ENCODE measurements at places on chromosomes 12 and 14. TPM values are rescaled to one million over a fixed set of nuclear protein-coding genes. Genes with fewer than 3 reads are reported as not detected.

Gene RPGRIP1
- total RNA-seq, result 0.38 TPM

Gene SMOC1
- 5.4 TPM for total RNA-seq

Gene CELA1
- total RNA-seq, result not detected

DNA sequence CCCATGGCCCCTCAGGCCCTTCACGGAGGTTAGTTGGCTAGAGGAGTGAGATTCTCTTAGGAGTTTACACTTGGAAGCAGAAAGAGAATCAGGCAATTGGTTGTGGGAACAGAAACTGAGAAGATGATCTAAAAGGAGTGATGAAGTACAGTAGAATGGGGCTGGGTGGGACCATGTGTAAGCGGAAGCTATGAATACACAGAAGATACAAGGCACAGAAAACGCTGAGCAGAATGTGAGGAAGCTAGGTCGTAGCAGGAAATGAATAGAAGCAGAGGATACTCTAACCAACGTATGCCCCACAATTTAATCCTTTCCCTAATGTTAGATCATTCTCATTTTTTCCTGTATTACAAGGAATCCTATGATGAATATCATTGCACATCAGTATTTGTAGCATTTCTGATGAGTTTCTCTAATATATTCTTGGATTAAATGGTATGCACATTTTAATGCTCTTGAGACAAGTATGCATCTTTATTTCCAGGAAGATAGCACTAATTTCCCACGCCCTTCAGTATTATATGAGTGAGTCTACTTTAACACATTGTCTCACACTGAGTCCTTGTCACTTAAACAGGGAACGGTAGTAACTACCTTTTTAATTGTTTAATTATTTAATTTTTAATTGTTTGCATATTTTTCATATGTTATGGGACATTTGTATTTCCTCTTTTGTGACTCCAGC is 273.2 kb downstream of the APAF1 start:
- DNase-seq, result no peak

- DNase-seq, result no peak
Observed at GRCh38 chr14:96627811-96628775, 125.9 kb downstream of the PAPOLA start.

GRCh38 chr12:24118668-24119067 is 169.2 kb upstream of the SOX5 start:
- DNase-seq, result no peak

DNA sequence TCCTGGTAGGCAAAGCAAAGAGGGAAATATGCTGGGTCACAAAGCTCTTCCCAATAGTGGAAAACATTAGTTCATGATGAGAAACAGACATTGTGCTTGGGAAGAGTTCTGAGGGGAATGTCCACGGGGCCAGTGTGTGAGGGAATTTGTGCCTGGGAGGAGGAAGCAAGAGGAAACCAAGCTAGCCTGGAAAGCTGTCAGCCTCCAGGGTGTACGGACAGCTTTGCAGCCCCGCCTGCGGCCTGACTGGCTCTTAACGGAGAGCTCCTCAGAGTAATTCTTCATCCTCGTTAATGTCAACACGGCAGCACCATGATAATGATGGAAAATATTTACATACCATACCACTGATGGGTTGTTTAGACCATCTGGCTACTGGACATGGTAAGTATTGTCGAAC is 32.4 kb downstream of the PITPNM2 start:
- no peak for DNase-seq

- DNase-seq, result peak; percentile 68
Observed at GRCh38 chr12:49503674-49504180, 35.1 kb upstream of the KCNH3 start.

DNA sequence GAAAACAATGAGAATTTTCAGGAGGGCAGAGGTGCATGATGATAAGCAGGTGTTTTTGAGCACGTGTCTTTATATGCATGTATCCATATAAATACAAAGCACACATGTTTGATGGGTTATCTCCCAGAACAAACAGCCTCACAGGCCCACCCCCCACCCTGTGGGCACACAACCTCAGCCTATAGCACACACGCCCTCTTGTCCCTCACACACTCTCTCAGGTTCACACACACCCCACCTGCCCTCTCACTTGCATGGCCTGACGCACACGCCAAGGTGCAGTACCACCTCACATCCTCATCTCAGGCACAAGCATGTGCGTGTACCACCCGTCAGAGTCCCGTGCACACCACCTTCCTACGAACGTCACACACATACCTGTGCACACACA is 8.6 kb upstream of the KRT8 start:
- DNase-seq, result no peak

DNA sequence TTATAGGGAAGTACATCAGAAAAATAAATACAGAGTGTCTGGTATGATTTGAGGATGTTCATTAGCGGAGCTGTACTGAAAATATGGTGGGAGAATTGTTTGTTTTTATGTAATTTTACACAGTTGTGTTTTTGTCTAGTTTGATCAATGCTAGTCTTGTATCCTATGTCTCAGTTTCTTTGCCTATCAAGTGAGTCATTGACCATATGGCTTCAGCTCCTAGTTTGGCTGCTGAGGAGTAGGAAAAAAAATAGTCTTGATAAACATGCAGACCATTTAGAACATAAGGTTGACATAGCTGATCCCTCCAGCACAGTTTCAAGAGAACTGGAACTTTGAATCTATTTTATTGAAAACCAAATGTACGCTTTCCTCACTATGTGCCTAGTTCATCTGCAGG is 1292.1 kb upstream of the FLRT2 start:
- no peak for DNase-seq

DNA sequence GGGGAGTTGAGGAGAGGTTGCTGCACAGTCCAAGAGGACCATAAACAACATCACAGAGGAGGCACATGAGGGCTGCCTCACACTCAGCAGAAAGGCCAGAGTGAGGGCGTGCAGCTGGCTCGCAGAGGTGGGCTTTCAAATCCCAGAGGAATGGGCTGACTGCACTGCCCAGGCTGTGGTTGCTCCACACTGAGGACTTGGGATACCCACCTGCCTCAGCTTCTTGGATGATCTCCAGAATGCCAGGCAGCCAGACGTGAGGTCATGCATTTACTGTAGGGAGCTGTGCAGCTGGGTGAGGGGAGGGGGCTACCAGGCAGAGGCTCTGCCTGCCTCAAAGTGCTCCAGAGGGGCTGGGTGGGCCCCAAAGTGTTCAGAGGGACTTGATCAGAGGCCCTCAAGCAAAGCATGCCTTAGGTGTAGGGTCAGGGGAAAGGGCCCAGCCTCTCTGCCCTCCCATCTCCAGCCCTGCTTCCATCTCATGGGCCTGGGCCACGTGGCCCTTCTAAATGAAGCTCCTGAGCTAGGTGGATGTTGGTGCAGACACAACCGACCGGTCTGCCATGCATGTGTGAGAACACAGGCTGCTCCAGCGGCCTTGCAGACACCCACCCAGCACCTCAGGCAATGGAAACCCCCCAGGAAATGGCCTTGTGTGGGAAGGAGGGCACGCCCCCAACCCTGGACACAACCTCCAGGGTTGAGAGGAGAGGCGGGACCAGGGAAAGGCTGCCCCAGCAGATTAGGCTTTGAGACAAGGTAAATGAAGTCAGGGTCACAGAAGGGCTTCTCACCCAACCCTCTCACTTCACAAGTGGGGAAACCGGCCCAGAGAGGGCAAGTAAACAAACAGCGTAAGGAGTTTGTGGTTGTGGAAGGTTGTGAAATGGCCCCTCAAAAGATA is 90.8 kb downstream of the NTF3 start:
- no peak for DNase-seq

All from left cardiac atrium (tissue), 4 donors.